ENCODE measurements at places on chromosomes 3 and 15.
A peak's percentile ranks its signal among the peaks of the same experiment; 100 is the strongest.

DNA sequence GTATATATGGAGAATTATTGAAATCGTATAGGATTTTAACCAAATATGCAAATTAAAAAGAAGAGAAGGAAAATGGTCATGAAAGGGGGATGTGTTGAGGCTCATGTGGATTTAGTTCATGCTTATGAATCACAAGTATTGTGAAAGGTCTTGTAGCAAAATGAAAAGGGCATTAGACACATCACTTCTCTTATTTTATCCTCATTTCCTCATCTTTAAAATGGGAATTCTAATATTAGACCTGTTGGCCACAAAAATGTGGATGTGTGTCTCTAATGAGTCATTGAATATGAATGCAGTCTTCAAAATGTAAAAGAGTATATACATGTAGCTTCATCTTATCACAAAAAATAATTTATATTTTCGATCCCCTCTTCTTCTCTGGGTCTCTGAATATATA, 14.9 kb upstream of the ALCAM start:
- DNase-seq = no peak

DNA sequence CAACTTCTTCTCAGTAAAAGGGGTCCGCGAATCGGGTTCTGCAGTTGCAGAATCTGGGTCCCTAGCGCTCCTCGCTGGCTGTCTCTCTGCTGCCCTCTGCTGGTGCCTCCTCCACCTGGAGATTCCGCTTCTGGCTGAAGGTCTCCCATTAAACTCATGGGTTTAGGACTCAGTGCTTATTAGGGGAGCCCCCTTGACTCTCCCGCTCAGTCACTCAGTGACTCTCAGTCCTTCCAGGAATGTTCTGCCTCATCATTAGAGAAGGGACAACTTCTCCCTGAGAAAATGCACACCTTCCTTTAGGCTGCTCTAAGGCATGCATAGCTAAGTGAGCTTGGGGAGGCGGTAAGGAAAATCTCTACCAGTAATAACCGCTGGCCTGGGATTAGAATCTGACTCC, 7.1 kb downstream of the CPN2 start:
- DNase-seq = peak; percentile 88

DNA sequence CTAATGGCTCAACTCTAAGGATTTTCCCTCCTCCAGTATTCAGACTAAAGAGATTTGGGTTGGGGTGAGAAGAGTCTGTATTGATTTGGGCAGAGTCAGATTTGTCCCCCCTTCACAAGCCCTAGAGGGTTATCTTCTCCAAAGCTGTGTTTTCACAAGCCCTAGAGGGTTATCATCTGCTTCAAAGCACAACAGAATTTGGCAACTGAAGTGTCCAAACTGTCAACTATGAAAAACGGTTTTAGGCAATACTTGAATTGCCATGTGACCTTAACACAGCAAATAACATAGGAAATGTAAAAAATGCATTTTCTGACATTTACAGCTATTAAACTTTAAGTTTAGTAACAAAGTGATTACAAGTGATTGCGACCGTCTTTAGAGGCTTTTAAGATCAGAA, 119.9 kb downstream of the IMPG2 start:
- no peak for DNase-seq

GRCh38 chr3:172530101-172530561, 6.9 kb upstream of the TNFSF10 start:
- no peak for DNase-seq

GRCh38 chr15:68192117-68192516, 13.0 kb downstream of the CALML4 start:
- DNase-seq = no peak

GRCh38 chr3:126468028-126468891, 7.4 kb downstream of the ZXDC start:
- DNase-seq = no peak

DNA sequence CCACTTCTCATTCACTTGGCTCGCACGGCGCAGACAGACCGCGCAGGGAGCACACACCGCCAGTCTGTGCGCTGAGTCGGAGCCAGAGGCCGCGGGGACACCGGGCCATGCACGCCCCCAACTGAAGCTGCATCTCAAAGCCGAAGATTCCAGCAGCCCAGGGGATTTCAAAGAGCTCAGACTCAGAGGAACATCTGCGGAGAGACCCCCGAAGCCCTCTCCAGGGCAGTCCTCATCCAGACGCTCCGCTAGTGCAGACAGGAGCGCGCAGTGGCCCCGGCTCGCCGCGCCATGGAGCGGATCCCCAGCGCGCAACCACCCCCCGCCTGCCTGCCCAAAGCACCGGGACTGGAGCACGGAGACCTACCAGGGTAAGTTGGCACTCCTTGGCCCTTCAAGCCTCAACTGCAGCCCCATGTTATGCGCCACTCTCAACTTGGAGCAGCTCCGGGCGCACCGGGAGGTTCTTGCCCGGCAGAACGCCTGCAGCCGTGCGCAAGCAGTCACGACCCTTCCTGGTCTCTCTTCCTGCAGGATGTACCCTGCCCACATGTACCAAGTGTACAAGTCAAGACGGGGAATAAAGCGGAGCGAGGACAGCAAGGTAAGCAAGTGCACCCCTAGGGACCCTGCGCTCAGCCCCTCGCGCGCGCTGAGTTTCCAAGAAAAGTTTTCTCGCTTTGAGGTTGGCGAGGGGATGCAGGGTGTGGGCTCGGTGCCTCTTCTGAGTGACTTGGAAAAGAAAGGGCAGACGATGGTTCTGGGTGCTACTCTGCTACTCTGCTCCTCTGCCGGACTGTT, at the start of gene BHLHE40:
Gene BHLHE40, plus strand, starts transcription at position 10 of the 801 bp plus-strand sequence. Its CDS starts 282 bp downstream, at position 292.
- DNase-seq = peak; percentile 33

DNA sequence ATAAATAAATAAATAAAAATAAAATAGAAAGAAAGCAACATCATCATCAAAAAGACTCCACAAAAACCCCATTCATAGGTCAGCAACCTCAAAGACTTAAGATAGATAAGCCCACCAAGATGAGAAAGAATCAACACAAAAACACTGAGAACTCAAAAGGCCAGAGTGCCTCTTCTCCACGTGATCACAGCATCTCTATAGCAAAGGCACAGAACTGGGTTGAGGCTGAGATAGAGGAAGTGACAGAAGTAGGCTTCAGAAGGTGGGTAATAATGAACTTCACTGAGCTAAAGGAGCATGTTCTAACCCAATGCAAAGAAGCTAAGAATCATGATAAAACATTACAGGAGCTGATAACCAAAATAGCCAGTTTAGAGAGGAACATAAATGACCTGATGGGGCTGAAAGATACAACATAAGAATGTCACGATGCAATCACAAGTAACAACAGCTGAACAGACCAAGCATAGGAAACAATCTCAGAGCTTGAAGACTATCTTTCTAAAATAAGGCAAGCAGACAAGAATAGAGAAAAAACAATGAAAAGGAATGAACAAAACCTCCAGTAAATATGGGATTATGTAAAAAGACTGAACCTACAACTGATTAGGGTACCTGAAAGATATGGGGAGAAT, 26.4 kb downstream of the GNB5 start:
- no peak for DNase-seq

GRCh38 chr15:85582131-85583079, 202.0 kb downstream of the AKAP13 start:
- no peak for DNase-seq

- DNase-seq = no peak
Measured at GRCh38 chr3:77053795-77054194, 13.9 kb downstream of the ROBO2 start.

GRCh38 chr3:81199587-81199986, 561.9 kb downstream of the GBE1 start:
- DNase-seq = no peak

DNA sequence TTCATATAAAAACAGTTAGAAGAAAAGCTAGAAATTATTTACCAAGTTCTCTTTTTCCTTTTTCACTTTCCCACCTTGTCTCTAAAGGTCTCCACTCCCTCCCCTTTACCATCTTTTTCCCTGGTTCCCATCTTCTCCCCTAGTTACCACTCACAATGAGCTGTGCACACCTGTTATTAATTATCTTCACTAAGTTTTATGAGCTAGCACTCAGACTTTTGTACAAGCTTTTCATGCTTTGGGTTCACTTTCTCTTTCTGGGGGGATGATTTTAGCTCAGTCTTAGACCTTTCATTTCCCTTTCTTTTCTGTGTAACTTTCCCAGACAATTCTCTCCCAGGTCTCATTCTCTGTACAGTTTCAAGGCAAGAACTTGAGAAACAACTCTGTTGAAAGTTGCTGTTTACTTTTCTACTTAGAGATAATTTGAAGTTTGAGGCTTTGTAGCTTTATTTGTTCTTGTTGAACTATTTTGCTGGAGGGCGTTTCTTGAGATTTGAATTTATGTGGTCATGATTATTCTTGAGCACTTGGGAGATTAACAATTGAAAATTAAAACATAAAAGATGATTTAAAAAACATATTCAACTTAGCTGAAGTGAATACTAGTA, 24.0 kb upstream of the AADAC start:
- DNase-seq = no peak

DNA sequence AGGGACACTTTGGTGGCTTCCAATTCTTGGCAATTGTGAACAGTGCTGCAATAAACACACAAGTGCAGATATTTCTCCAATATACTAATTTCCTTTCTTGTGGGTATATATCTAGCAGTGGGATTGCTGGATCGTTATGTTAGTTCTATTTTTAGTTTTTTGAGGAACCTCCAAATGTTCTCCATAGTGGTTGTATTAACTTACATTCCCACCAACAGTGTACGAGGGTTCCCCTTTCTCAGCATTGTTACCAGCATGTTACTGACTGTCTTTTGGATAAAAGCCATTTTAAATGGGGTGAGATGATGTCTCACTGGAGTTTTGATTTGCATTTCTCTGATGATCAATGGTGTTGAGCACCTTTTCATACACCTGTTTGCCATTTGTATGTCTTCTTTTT, 92.8 kb downstream of the DAPK2 start:
- no peak for DNase-seq

- no peak for DNase-seq
Measured at GRCh38 chr3:128040660-128041059, 11.6 kb upstream of the SEC61A1 start.

- DNase-seq = no peak
Measured at GRCh38 chr3:183189641-183190040, 27.1 kb upstream of the LAMP3 start.

DNA sequence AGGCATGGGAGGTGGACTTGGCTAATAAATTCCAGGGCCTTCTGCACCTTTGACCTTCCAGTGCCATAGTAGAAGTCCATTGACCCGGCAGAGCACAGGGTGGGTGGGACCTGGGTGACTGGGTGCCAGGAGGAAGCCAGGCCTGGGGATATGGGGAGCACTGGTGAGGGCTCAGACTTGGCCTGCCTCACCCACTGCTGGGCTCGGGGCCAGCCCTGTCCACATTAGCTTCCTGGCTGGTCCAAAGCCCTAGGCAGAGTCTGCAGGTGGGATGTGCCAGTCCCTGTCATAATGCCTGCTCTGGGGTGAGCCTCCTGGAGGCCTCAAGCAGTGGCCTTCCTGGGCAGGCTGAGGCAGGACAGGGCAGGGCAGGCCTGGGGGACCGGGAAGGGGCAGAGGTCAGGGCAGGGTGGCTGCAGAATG, 38.1 kb upstream of the CHRNB4 start:
- no peak for DNase-seq

DNA sequence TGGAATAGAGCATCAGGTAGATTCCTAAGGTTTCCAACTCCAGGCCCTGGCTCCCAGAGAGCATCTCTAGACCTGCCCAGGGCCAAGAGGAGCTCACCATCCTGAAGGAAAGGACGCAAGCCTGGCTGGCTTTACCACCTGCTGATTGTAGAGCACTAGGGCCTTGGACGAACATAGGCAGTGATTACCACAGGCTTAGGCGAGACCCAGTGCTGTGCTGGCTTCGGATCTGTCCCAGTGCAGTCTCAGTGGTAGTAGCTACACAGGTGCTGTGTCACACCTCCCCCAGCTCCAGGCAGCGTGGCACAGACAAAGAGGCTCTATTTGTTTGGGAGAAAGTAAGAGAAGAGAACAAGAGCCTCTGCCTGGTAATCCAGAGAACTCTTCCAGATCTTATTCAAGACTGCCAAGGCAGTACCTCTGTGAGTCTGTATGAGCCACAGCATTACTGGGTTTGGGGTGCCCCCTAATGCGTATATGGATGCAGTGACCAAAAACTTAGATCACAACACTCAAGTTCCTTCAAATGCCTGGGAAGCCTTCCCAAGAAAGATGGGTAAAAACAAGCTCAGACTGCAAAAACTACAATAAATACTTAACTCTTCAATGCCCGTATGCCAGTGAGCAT, 25.4 kb downstream of the ISG20 start:
- no peak for DNase-seq

- no peak for DNase-seq
Measured at GRCh38 chr15:63212050-63213004, 22.9 kb downstream of the RAB8B start.

DNA sequence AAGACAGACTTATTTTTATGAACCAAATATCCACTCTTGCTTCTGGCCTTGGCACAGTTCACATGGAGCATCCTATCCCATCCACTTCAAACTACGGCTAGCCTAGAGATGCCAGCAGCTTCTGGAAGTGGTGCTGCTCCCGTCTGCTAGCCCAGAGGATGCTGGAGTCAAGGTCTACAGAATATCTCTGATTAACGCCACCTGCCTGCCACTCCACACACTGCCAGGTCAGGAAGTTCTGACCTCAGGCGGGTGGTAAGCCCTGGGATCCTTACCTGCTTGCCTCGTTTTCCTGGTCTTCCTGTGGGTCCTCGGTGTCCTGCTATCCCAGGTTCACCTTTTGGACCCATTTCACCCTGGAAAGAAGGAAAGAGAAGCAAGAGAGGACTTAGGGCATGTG, 42.9 kb downstream of the EAF1 start:
- no peak for DNase-seq

GRCh38 chr3:158434412-158435038, 136.5 kb upstream of the MLF1 start:
- DNase-seq = peak; percentile 54

DNA sequence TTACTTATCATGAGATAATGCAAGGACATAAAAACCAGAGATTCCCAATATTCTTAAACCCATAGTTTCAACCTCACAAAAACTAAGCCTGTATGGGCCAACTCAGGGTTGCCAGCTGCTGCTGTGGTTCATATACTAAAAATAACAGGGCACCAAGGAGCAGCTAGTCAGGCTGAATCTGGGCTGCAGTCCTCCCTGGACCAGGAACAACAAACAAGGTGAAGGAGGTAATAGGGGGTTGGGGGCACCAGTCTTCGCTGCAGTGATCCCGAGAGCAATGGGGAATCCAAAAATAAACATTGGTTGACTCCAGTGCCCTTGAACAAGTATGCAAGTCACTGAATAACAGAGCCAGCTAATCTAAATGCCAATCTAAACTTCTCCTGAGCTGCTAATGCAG, 108.9 kb downstream of the MECOM start:
- no peak for DNase-seq

GRCh38 chr15:72136170-72137051, 18.2 kb downstream of the SENP8 start:
- DNase-seq = no peak

GRCh38 chr15:68378595-68378994, 53.4 kb downstream of the ITGA11 start:
- DNase-seq = no peak

DNA sequence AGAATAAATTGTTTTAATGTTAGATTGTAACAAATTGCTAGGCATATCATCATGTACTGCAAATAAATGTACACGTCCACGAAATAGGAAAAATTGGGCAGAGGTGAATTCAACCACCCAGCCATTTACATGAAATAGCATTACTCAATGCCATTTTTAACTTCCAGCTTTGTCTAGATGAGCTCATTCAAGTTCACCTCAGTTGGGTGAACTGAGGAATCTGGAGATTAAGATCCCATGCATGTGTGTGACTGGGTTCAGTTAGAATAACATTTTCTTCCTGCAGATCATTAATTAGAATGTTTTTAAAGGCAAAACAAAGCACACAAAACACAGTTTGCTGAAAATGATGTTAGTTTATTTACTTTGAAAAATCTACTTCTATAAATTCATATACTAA, 767.8 kb upstream of the GOLIM4 start:
- no peak for DNase-seq
